HS-27A (cell line): ENCODE measurements at places on chromosomes 11 and 22.

GRCh38 chr11:43944761-43945311 is 2.4 kb downstream of the C11orf96 start:
- no peak for DNase-seq

GRCh38 chr22:47605441-47605840 is 843.0 kb downstream of the TBC1D22A start:
- DNase-seq = no peak

GRCh38 chr22:28025333-28025732 is 106.3 kb upstream of the PITPNB start:
- no peak for DNase-seq

DNA sequence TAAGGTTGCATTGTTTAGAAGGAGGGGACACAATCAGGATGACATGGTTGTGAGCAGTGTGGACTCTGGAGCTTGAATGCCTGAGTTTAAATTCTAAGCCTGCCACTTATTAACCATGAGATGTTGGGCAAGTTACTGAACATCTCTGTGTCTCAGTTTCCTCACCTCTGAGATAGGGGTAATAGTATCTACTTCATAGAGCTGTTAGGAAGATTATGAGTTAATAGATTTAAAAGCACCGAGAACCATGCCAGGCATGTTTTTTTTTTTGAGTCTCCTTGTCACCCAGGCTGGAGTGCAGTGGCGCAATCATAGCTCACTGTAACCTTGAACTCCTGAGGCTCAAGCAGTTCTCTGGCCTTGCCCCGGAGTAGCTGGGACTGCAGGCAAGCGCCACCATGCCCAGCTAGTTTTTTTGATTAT is 33.3 kb downstream of the ST14 start:
- no peak for DNase-seq

DNA sequence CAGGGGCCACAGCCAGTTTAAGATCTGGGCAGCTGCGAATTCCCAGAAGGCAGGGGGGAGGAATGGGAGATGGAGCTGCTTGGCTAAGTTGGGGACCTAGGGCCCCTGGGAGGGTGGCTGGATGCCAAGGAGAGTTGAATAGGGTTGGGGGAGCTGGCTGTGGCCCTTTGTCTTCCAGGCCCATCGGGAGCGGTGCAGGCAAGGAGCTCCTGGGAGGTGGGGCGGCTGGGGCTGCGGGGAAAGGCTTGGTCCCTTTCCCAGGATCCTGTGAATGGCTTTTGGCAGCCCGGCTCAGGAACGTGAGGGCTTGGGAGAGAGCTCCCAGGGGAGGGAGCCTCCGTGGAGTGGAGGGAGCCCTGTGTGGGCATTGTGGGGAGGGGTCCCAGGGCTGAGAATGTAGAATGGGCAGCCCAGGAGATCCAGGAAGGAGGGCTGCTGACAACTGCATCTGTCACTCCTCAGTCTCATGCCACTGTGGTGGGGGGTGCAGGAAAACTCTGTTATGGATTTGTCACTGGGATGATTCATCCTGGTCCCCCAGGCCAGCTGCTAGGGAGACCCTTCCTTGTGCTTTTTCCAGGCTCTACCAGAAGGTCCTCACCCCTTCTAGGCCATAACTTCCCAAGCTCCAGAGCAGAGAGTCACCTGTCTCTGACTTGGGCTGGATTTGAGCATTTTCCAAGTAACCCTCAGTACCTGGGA is 6.0 kb downstream of the FREY1 start:
- DNase-seq = no peak

DNA sequence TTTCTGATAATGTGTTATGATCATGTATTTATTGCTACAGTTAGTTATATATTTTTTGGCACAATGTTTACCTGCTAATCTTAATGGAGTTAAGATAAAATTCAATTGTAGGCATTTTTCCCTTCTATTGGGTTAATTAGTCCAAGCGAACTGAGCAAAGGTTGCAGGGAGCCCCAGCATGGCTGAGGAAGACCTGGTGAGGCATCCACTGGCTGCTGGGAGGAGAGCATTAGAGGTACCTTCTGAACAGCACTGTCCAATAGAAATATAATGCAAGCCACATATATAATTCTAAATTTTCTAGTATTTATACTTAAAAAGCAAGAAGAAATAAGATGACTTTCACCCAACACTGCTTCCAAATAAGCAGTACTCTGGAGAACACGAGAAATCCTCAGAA is 689 bp upstream of the TMEM126A start:
- no peak for DNase-seq

DNA sequence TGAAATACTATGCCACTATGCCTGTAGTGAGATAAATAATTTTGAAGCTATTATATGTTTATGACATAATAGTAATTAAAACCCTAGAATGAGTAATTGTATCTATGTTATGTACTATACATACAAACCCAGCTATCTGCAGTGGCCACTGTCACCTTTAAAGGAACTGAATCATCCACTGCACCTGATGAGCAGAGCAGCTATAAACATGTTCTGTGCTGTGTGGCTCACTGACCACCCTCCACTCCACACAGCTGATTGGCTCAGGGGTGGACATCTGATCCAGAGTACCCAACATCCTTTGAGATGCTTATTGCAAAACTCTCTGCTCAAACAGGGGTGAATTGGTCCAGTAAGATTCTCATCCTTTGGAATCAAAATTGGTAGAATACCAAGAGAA is 19.2 kb upstream of the RRAS2 start:
- no peak for DNase-seq

DNA sequence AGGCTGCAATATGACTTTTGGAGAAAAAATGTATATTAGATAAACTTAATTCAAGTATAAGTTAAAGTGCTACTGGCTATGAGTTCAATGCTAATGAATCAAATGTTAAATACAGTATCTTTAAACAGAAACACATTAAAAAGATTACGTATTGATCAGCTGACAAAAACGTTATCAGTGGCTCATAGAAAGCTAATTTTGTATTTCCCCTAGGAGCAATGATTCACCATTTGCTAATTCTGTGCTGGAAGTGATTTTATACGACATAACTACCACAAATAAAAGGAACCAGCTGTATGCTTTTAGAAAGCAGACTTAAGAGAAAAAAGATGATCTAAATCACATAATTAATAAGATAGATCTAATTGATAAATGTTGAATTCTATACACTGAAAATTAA is 43.6 kb downstream of the MRE11 start:
- no peak for DNase-seq

- DNase-seq = no peak
Observed at GRCh38 chr11:47912843-47913437, 64.8 kb upstream of the NUP160 start.

- DNase-seq = no peak
Observed at GRCh38 chr22:17155941-17156340, 3.1 kb downstream of the HDHD5 start.

GRCh38 chr11:68673991-68674390 is 10.4 kb upstream of the GAL start:
- no peak for DNase-seq
